ENCODE measurements at places on chromosomes 7 and 10.

GRCh38 chr7:149625947-149626392 lies 128.4 kb upstream of the ZNF746 start:
- DNase-seq: no peak

- DNase-seq: no peak
Observed at GRCh38 chr7:152508701-152509100, 72.9 kb upstream of the KMT2C start.

DNA sequence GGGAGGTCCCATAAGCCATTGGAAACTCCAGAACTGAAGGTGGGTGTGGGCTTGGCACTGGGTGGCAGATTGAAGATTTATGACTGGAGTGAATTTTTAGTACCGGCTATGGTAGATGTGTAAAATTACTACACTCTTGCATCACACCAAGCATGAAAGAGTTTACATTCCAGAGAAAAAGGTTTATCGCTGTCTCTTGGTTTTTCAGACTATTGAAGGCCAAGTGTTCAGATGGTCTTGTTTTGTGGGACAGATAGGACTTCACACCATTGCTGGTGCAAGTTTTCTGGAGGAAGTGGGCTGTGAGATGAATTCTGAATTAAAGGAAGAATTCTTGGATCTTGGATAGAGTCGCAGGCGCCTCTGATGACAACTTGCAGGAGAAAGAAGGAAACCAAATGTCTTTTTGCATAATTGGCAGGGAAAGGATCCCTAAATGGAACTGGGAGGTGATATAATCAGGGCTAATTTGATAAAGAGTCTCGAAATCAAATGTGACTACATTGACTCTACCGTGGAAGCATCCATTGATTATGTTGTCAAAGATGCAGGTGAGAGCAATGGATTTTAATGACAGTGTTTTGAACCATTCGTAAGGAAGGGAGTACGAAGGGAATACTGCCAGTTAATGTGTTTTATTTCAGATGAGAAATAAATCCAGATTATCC lies 14.2 kb upstream of the NMT2 start:
- no peak for DNase-seq

GRCh38 chr7:5827755-5828154 lies 46.3 kb upstream of the RNF216 start:
- no peak for DNase-seq

GRCh38 chr10:78774614-78774998 lies 294.2 kb upstream of the ZMIZ1 start:
- no peak for DNase-seq

Measured in esophagus squamous epithelium (tissue), 5 donors.